ENCODE measurements at places on chromosomes 7 and 10.

- peak; percentile 42 for DNase-seq
Measured at GRCh38 chr10:96918214-96919002, 86.3 kb downstream of the LCOR start.

- DNase-seq = no peak
Measured at GRCh38 chr10:132136689-132137088, 50.1 kb upstream of the DPYSL4 start.

DNA sequence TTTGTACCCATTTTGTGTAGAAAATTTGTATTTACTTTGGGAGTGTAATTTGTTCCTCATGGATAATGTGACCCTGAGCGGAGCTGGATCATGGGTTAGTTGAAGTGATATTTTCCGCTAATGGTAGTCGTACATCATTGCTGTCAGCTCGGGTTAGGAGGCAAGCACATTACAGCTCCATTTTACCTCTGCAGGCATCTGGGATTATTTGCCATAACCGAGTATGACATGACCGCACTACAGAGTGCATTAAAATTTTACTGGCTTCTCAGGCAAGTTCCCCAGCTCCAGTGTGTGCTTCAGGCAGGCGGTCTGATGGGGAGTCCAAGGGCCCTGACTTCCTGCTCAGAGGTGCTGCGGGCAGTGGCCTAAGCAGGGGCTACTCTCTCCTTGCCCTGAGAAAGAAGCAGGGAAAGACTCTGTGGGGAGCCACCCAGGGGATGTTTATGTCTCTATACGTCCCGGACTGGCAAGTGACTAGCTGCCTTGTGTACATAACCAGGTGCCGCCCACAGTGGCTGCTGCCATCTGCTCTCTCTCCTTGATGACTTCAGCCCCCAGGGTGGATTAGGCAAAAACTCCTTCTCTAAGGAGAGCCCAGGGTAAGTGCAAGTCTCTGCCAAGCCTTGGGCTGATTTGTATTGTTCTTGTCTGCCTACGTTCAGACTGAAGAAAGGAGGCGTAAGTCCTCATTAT is 685.3 kb upstream of the GALNT17 start:
- DNase-seq = peak; percentile 78

DNA sequence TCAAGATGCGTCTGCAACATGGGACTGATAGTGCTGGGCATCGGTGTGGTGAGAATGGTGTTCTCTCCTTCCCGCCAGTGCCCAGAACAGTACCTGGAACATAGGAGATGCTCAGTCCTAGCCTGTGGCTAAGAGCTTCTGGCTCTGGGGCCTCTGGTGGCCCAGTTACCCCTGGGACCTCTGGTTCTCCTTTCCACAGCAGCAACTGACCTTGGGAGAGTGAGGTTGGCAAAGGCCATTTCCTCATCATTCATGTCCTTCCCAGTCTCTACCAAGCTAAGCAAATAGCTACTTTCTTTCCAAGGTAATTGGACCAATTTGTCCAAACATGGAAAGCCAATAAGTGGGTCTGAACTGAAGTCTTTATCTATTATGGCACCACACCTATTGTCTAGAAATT is 11.6 kb upstream of the GOLGA7B start:
- DNase-seq = no peak

DNA sequence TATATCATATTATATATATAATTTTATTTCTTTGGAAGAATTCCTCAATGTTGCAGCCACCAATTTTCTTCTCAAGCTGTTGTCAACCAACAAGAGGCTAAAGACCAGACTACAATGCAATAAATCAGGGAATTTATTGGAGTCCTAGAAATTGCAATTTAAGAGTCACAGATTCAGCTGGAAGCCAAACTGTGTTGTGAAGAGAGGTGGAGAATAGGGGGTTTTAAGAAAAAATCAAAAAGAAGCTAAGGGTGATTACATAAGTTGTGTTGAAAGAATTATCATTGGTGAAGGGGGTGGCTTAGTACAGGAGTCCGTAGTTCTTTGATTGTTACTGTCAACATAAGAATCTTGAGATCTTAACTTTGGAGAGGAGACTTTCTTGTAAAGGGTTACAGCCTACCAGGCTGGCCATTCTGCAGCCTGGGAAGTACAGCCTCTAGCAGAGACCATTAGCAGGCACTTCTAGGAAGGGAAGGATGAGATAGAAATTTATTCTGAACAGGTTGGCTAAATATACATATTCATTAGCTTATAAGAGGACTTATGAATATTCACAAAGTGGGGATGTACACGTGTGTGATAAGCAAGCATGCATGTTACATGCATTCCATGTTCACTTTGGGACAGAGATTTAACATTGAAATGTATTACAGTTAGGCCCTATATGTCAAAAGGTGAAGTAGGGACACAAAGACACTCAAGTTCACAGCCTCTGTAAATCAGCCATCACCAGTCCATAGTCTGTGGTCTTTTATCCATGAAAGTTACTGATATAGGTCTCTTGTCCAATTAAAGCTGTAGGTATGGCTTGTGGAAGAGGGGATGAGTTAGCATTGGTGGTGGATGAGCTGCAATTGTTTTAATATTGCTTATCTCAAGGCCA is 8.3 kb upstream of the TMEM168 start:
- peak; percentile 49 for DNase-seq

DNA sequence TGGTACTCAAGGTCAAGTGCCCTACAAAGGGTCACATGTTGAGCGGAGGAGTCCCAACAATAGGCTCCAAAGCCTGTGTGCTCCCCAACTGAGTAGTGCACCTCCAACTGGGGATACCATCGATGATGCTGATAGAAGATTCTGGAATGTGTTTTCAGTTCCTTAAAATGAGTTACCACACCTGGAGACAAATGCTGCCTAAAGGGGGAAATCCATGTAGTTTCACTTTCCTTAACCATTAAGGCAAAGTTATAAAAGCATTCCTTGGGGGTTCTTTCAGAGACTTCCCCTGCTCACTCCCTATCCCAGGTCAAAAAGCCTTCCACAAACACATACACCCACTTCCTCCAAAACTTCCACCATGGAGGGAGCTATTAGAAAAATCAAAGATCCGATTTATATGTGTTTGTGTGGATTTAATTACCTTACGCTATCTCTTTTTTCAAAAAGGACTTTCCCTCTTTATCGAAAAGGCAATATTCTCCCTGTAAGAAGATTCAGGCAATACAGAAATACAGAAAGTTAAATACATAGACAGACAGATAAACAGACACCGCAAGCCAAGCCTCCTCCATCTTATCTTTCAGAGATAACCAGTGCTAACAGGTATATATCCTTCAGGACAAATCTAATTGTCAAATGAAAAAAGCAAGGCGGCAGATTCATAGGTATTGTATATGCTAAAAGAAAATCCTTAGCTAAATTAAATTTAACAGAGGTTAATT is 135.9 kb upstream of the ASAH2 start:
- no peak for DNase-seq

DNA sequence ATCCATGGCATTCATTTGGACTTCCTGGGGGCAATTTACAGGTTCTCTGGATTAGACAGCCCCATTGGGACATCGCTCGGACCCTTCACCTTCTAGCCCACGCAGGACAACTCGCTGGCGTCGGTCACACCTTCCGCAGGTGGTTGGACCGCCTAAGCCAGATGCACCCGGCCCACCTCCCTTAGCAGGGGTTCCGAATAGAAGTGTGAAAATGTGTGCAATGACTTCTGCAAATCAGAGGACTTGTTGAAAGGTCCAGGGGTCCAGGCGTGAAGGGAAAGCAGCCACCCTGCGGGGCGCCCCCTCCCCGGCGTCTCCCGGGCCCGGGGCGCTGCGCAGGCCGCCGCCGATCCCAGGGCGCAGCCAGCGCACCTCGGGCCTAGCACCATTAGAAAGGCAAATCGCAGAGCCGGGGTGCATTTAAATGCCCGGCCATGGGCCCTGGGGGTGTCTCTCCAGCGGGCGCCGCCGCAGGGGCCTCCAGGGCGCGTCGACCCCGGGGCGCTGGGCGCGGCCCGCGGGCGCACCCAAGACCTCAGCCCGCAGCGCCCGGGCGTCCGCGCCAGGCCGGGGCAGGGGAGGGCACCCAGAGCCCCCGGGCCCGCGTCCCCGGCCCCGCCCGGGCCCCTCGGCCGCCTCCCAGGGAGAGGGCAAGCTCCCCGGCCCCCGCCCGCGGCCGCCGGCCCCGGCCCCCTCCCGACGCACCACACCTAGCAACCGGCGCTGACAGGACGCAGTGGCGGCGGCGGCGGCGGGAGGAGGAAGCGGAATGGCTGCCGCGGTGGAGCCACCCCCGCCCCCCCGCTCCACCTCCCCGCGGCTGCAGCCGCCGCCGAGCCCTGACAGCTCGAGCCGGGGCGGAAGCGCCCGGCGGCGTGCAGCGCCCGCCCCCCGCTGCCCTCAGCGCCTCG is 1.2 kb downstream of the JAZF1 start:
- peak; percentile 75 for DNase-seq

DNA sequence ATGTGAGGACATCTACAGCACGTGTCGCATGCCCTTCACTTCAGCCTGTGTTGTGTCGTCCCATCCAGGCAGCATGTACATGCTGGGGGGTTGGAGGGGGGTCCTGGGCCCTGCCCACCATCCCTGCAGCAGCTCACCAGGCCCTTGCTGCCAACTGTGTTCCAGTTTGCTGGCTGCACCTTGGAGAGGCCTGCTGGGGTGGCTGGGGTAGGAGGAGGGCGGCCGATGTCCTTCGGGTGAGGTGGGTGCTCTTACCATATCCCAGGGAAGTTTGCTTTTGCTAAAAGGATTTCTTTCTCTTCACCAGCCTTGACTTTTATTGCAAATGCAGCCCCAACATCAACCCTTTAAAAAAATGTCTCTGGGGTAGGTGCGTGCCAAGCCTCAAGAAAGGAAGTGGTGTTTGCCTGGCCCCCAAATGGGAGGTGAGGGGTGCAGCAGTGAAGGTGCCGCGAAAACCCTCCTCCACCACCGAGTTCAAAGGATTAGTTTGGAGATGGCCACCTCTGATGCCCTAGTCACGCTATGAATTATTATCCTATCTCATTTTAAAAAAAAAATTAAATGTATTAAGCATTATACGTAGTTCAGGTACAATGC is 165.8 kb upstream of the KLF6 start:
- DNase-seq = no peak

DNA sequence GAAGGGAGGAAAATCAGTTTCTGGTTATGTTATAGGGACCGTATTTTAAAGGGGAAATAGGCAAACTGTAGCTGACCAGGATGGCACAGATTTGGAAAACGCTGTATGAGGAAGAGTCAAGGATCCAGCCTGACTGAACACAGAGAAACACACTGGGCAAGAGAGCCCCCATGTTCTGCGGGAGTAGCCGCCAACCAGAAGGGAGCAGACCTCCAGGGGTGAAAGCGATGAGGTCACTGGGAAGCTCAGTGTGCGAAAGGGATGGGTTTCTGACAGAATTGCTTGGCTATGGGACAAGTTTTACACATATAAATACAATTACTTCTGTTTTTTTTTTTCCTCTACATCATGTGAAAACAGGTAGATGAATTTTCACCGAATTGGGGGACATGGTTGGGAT is 291.6 kb upstream of the PODXL start:
- no peak for DNase-seq

GRCh38 chr10:44356139-44357022 is 28.5 kb downstream of the CXCL12 start:
- DNase-seq = no peak

- DNase-seq = no peak
Measured at GRCh38 chr7:1940863-1941262, 270.8 kb downstream of the ELFN1 start.

DNA sequence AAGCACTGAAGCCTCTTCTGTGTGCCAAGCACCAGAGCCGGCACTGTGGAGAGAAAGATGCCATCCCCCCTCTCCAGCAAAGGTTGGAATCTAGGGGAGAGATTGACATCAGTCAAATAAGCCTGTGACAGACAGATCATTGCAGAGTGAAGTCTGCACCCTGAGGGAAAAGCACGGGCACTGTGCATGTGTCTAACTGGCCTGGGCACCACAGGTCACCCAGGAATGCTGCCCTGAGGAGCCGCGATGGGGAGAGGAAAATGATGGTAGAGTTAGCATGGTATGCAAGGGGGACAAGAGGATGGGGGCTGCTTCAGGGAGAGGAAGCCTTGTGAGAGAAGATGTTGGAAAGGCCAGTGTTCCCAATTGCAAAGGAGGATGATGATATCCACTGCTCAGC is 261.0 kb downstream of the GRID1 start:
- no peak for DNase-seq

- no peak for DNase-seq
Measured at GRCh38 chr7:8363407-8364015, 69.9 kb upstream of the NXPH1 start.

GRCh38 chr10:73218431-73219191 is 28.4 kb downstream of the DNAJC9 start:
- DNase-seq = no peak

- DNase-seq = peak; percentile 68
Measured at GRCh38 chr7:66140924-66141323, 26.3 kb downstream of the CRCP start.

- DNase-seq = peak; percentile 62
Measured at GRCh38 chr7:51349820-51350545, 33.4 kb upstream of the COBL start.

DNA sequence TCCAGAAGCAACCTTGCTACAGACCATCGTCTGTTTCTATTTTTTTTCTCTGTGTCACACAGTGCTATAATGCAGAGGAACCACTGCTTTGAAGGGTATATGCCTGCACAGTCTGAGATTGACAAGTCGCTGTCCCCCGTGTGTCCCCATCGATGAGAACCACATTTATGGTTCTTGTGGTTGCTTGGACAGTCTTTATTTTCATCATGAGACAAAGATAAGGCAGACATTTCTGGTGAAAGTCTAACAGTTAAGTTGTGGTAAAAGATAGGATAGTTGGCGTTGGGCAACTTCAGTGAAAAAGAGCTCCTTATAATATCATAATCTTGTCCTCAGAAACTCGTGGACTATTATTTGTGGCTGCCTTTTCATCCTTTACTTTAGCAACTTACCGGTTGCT is 6.3 kb upstream of the AKR1E2 start:
- DNase-seq = no peak

DNA sequence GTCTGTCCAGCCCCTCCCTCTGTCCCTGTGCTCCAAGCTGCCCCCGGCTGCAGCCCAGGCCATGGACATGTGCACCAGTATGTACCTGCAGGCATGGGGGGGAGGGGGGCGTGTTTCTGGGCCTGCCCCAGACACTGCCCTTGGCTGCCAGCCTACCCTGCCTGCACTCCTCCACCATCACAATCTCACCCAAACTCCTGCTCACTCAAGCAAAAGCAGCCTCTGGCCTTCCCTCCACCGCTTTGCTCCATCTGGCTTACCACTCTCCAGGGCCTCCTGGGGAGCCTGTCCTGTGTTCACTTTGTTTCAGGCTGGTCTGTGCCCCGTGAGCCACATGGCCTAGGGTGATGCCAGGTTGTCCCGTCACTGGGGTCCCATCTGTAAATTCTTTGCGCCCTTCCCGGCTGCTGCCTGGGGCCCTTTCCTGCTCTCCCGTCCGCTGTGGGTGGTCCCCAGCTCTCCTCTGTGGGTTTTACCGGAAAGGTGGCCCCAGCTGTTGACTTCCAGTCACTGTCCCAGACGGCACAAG is 33.3 kb upstream of the PPIF start:
- no peak for DNase-seq

- DNase-seq = no peak
Measured at GRCh38 chr10:78432583-78432982, 398.9 kb downstream of the RPS24 start.
